GM12864 (cell line): ENCODE measurements at places on chromosomes 16 and 17.

GRCh38 chr17:19346351-19347255 lies 15.9 kb downstream of the B9D1 start:
- DNase-seq: no peak

DNA sequence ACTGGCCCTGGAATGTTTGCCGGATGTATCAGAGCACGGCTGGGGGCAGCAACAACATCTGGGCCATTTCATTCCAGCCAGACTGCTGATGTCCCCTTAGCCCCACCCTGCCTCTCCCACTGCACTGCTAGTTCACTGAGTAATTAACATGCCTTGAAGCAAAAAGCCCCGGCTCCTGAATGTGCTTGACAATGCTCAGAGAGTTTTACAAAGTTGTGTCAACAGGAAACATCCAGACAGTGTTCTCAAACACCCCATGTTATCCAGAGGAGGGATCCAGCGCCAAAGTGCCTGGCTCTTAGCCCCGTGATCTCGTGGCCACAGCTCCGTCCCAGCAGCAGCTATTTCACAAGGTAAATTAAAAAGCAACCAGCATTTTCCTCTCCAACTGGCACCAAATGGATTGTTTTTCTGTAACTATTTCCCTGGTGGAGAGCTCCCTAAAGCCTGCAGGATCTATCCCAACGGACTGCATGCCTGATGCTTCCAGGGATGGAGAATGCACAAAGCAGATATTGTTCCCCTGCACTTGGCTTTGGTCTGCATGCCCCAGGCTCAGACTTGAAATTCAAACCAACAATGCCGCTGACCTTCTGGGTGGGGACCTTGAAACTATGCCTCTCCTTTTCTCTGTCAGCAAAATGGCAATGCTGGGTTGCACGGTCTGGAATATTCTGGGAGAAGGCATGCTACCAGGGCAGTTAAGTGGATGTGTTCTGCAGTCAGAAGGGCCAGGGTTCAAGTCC lies 115.6 kb upstream of the CDH5 start:
- DNase-seq: no peak

- peak; percentile 53 for DNase-seq
These were observed 8.5 kb downstream of the CCL18 start for GRCh38 chr17:36072431-36073121.

GRCh38 chr17:1126250-1126797 lies 53.5 kb downstream of the ABR start:
- no peak for DNase-seq

GRCh38 chr16:89949121-89949742 lies 677 bp downstream of the DEF8 start:
- DNase-seq: no peak

- no peak for DNase-seq
These were observed 27.3 kb downstream of the SLFN11 start for GRCh38 chr17:35345926-35346771.
